CD4-positive, alpha-beta T cell treated with Interleukin-2 at 100 ng/mL for 4 hours (primary cell): ENCODE measurements at places on chromosomes 12 and 14.

DNA sequence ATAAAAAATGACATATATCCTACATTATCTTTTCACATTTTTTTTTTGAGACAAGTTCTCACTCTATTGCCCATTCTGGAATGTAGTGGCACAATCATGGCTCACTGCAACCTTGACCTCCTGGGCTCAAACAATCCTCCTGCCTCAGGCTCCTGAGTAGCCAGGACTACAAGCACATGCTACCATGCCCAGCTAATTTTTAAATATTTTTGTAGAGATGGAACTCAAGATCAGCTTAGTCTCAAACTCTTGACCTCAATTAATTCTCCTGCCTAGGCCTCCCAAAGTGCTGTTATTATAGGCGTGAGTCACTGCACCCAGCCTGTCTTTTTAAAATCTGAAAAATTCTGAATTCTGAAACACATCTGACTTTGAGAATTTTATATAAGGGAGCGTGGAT is 241.9 kb upstream of the DCN start:
- no peak for DNase-seq

DNA sequence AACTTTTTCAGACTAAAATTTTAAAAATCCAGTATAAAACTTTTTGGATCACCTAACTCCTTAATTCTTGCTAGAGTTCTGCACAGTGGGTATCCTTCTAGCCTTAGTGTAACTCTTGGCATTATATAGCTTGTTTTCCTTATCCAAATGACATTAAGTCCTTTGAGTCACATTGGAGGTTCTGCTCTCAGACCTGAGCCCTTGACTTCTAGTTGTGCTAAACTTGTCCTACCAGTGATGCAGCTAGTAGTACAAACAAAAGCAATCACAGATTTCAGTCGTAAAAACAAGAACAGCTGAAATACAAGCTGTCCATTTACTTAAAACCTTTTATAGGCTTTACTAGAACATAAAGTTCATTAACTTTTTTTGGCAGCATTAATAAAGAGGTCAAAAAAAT is 10.5 kb downstream of the ZBTB1 start:
- DNase-seq: no peak

DNA sequence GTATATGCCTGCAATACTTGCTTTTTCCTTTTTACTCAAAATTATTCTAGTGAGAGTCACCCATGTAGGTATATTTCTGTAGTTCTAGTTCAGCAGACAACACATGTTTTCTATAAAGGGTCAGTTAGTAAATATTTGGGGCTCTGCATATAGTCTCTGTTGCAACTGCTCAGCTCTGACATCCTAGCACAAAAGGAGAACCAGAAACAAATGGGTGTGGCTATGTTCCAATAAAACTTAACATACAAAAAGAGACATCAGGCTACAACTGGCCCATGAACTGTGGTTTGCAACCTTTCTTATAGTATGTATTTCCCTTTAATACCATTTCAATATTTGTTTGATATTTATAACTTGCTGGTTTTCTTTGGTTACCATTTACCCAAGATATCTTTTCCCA is 11.9 kb downstream of the NT5DC3 start:
- no peak for DNase-seq

DNA sequence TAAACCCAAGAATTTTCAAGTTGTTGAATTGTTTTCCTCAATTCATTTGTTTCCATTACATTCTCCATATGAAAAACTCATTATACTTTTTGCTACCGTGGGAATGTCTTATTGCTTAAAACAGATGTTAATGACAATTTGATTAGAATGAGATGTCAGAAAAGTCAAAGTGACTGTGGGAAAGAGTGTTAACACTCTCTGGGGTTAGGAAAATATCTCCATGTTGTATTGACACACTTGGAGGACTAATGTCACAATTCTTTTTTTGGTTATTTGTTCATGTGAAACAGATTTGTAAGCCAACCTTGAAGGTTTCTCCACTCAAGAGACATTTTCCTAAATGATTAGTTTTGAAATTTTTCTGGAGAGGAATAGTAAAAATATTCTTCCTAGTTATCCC is 47.2 kb upstream of the CMAS start:
- DNase-seq: no peak

DNA sequence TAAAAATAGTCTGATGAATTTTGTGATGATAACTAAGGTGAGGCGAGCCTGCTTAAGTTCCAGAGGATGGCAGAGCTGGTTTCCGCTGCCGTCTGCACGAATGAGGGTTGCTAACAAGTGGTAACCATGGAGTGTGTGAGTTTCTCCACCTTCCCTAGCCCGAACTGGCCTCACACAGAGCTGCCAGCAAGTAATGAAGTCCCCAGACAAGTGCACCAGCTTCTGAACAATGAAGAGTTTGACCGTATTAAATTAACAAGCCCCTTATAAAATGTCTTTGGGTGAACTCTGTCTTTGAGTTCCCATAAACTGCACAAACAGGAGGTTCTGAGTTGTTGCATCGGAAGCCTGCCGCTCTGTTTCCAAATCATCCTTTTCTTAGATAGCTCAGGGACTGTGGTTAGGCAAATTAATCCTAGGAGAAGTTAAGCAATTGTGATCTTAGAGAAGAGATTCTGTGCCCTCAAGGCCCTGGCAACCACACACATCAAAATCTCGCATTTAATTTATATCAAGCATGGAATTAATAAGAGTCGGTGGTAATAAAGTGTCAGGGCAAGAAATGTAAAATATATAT is 274.1 kb upstream of the DAAM1 start:
- no peak for DNase-seq

DNA sequence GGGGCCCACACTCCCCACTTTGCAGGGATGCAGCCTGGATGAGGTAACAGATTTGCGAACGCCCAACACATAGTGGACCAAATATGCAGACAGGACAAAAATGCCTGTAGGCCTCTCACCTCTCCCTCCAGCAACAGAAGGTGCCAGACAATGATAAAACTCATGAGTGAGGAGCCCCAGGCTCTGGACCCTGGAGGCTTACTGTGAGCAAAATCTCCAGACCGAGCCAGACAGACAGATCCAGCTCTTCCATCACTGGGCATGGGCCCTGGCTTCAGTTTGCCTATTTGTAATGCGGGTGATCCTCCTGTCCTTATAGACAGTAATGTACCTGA is 42.3 kb downstream of the IRF2BPL start:
- DNase-seq: no peak

GRCh38 chr12:131703161-131703560 is 7.7 kb upstream of the SFSWAP start:
- DNase-seq: no peak

GRCh38 chr12:28378736-28379135 is 188.5 kb downstream of the CCDC91 start:
- no peak for DNase-seq

DNA sequence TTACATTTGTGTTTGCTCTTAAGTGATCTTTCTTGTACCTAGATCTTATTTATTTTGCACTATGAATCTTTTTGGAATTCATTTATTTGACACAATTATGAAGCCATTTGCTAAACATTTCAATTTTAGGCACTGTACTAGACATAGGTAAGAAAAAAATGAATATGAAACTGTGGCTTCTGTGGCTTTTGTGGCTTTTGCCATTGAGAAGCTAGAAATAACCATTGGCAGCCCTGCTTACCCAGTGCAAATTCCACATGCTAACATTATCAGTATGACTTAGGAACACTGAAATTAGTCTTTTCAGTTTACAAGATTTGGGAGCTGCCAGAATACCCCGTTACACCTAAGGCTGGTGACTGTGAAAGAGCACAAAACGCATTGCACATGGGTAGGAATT is 60.1 kb downstream of the FSCB start:
- DNase-seq: no peak

DNA sequence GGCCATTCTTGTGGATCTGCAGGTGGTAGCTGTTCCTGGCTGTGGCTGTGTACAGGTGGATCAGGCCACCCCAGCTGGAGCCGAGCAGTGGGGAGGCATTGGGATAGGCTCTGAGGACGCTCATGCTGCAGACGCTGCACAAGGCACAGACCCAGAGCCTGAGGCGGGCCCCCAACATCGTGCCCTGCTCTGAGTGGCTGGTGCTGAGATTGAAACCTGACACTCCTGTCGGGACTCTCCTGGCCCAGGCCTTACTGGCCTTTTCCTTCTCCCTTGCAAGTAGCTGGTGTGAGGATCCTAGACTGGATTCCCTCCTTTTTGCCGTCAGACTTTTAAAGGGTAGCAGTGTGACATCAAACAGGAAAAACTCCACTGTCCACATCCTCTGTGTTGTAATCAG is at the start of gene FGF23:
Gene FGF23 (minus strand): TSS at position 308 of the 400 bp plus-strand sequence. CDS start 130 bp downstream, at position 178.
- no peak for DNase-seq

GRCh38 chr14:71754422-71755095 is 177.7 kb upstream of the RGS6 start:
- DNase-seq: no peak

DNA sequence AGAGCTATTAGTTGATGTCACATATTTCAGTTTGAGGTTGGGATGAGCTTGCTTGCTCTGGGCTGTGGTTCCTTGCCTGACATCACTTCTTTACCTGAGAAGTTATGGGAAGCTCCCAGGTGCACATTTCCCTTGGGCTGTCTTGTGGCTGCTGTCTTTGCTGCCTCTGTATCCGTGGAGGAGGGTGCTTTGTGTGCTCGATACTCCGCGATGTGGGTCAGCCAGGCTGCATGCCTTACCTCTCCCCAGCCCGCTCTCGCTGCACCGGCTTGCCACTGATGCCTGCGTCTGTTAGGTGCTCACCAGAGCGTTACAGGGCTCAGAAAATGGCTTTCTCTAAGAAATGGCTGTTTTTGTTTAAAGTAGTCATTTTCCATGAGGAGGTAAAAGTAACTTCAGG is 19.6 kb downstream of the PELI2 start:
- DNase-seq: no peak

DNA sequence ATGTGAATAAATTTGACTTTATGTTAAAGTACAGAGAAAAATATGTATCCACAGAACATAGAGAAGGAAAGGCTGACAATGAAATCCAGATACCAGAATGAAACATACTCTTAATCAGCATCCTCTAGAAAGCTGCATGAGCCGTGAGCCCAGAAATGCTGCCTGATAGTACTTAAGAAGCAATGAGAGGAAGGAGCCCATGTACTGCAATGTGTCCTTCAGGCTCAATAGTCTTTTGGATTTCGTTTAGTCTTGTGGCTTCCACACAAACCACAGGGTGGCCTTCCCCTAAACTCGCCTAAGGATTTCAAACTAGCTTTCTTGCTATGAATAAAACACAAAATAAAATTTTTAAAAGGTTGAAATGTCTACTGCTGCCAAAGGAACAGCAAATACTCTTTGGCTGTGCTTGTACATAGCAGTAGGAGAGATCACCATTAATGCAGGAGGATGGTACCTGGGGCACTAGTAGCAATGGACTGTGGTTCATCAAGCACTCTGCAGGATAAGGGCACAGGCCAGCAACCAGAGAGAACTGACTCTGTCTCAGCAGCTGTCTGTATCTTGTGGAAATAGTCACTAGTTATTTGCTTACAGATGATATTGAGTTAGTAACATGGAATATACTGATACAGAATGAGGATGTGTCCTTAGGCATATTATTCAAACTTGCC is 988.3 kb upstream of the LRFN5 start:
- DNase-seq: no peak

GRCh38 chr12:53568809-53569557 is 57.2 kb downstream of the ATF7 start:
- no peak for DNase-seq

GRCh38 chr14:101222362-101223070 is 319.0 kb upstream of the RTL1 start:
- no peak for DNase-seq

GRCh38 chr14:92464716-92465115 is 48.9 kb upstream of the RIN3 start:
- no peak for DNase-seq

DNA sequence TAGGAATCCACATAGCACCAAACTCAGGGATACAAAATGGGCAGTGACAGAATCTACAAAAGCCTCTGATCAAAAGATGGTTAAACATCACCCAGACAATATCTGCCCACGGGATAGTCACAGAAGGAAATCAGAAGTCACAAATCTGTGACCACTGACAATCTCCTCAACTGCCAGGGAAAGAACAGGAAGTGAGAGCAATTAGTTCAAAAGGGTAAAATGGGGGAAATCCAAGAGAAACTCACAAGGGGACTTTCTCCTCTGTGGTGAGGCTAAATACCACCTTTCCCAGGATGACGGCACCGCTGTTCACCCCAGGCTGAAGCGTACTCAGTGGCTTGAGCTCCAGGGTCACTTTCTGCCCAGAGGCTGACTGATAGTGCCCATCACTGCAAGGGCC is 10.7 kb downstream of the TTC5 start:
- no peak for DNase-seq

- no peak for DNase-seq
These were observed 34.1 kb upstream of the KLHDC2 start for GRCh38 chr14:49733836-49734235.

DNA sequence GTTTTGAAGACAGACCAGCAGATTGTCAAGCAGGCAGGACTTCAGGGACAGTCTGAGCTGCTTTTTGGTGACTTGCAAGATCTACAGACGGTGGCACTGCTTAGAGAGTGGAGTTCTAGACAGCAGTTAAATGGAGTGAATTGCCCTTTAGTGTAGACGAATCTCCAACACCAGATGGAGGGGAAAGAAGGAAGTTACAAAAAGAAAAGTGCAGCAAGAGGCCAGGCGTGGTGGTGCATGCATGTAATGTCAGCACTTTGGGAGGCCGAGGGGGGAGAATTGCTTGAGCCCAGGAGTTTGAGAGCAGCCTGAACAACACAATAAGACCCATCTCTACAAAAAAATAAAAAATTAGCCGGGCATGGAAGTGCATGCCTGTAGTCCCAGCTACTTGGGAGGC is 8.4 kb upstream of the HHIPL1 start:
- DNase-seq: no peak

DNA sequence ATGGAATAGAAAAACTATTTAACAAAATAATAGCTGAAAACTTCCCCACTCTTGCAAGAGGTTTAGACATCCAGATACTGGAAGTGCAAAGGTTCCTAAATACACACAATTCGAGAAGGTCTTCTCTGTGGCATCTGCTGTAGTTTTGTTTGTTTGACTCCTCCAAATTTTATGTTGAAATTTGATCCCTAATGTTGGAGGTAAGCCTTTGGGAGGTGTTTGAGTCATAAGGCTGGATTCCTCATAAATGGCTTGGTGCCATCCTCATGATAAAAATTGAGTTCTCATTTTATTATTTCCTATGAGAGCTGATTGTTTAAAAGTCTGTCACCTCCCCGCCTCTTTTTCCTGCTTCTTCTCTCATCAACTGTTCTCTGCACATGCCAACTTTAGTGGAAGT is 182.7 kb downstream of the MYRFL start:
- DNase-seq: no peak

GRCh38 chr14:104118006-104118844 is 20.2 kb upstream of the KIF26A start:
- no peak for DNase-seq

GRCh38 chr14:98167275-98167674 is 1104.7 kb downstream of the BCL11B start:
- no peak for DNase-seq

- DNase-seq: no peak
These were observed 146.5 kb downstream of the PIWIL1 start for GRCh38 chr12:130484221-130484620.

DNA sequence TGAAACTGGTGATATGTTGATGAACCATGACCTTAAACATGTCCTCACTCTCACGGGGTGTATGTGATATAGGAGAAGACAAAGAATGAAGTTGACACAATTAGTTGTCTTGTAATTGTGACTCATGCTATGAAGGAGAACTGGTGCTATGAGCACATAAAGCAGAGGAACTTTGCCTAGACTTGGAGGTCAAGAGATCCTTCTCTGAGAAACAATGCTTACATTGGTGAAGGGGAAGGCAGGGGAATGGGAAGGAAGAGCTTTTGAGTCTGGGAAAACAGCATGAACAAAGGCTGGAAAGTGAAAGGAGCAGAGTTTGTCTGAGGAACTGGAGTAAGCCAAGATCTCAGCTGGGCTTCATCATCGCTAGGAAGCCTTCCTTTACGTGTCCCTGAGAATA is 83.2 kb downstream of the MYRFL start:
- no peak for DNase-seq
